ENCODE measurements at places on chromosomes 4 and X. TPM values are rescaled to one million over a fixed set of nuclear protein-coding genes. Genes with fewer than 3 reads are reported as not detected.

FREM3 gene
- total RNA-seq = 1.1 TPM

ARHGEF38 gene
- 2.4 TPM for total RNA-seq

ZNF827 gene
- 39.9 TPM for total RNA-seq

NAP1L3 gene
- total RNA-seq = 8.4 TPM

ALB gene
- total RNA-seq = 196 TPM

CDX4 gene
- not detected for total RNA-seq

LAP3 gene
- 41.2 TPM for total RNA-seq

LAMP2 gene
- 82.9 TPM for total RNA-seq

PAGE5 gene
- total RNA-seq = not detected

FAM184B gene
- total RNA-seq = 0.12 TPM

TRPC5OS gene
- total RNA-seq = not detected

TMEM271 gene
- 0.21 TPM for total RNA-seq

PASD1 gene
- not detected for total RNA-seq

GPR143 gene
- total RNA-seq = 4.7 TPM

TNIP3 gene
- total RNA-seq = 0.24 TPM

ZNF630 gene
- 3.6 TPM for total RNA-seq

BMX gene
- not detected for total RNA-seq

DNA sequence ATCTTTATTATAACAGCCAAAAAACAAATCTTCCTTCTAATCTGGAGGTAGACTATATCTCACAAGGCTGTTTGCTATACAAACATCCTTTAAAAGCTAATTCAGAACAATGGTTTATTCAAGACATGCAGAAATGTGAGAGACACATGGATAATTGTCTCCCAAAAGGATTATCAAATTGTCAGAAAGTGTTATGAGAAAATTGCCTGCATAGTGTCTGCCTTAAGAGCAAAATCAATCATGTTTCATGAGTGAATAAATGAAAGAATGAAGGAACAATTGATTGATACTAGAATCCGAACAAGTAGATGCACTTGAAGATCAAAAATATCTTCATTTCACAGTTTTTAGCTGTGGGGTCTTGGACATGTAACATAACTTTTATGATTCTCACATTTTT lies 621.7 kb upstream of the BOD1L1 start:
- H3K27me3 ChIP-seq = no peaks in the 10 kb centered on the region
- H3K4me1 ChIP-seq = no peaks in the 10 kb centered on the region
- DNase-seq = no peak
- no peak overlapping the region for H3K4me3 ChIP-seq
- H3K27ac ChIP-seq = no peak overlapping the region

- no peaks in the 10 kb centered on the region for H3K36me3 ChIP-seq
- no peaks in the 10 kb centered on the region for H3K27me3 ChIP-seq
- no peaks in the 10 kb centered on the region for H3K4me1 ChIP-seq
- H3K27ac ChIP-seq = no peak overlapping the region
- DNase-seq = no peak
Observed at GRCh38 chrX:68454476-68455150, 21.3 kb upstream of the OPHN1 start.

DNA sequence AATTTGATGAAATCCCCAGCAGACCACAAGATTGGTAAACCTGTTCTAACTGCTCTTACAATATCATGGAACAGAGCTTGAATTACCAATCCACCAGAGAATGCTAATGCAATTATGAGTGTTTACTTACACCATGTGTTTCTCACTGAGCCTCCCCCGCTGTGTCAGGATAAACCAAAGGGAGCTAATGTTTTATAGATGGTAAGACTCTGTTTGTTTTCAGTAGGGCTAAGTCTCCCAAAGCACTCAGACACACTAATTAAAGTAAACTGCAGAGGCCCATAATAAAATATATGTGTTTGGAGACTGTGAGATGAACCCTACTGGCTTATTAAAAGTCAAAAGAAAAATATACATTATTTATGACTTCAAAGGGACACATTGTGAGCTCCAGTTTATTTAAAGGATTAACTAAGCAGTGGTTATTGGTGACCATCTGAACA lies 261.7 kb upstream of the FAM241A start:
- H3K36me3 ChIP-seq = no peaks in the 10 kb centered on the region
- H3K27me3 ChIP-seq = peaks cover 3% of the 10 kb centered on the region
- no peak overlapping the region for H3K27ac ChIP-seq
- DNase-seq = no peak
- peaks cover 4% of the 10 kb centered on the region for H3K4me1 ChIP-seq
- H3K4me3 ChIP-seq = no peak overlapping the region

GRCh38 chr4:3344596-3344995 lies 51.8 kb downstream of the RGS12 start:
- peaks cover 40% of the 10 kb centered on the region for H3K4me1 ChIP-seq
- no peaks in the 10 kb centered on the region for H3K27me3 ChIP-seq
- DNase-seq = no peak
- H3K36me3 ChIP-seq = no peaks in the 10 kb centered on the region
- no peak overlapping the region for H3K4me3 ChIP-seq

GRCh38 chr4:25588206-25588605 lies 67.4 kb upstream of the SLC34A2 start:
- H3K36me3 ChIP-seq = no peaks in the 10 kb centered on the region
- no peak overlapping the region for H3K27ac ChIP-seq
- H3K27me3 ChIP-seq = no peaks in the 10 kb centered on the region
- DNase-seq = no peak
- H3K4me1 ChIP-seq = peaks cover 9% of the 10 kb centered on the region

GRCh38 chr4:141870152-141870551 lies 233.8 kb downstream of the IL15 start:
- H3K4me3 ChIP-seq = no peak overlapping the region
- no peak for DNase-seq
- no peak overlapping the region for H3K27ac ChIP-seq

GRCh38 chr4:28310926-28311325 lies 1450.3 kb downstream of the STIM2 start:
- no peak overlapping the region for H3K4me3 ChIP-seq
- no peaks in the 10 kb centered on the region for H3K27me3 ChIP-seq
- no peak for DNase-seq
- H3K27ac ChIP-seq = no peak overlapping the region
- no peaks in the 10 kb centered on the region for H3K4me1 ChIP-seq

- no peak overlapping the region for H3K27ac ChIP-seq
- no peaks in the 10 kb centered on the region for H3K27me3 ChIP-seq
- H3K4me3 ChIP-seq = no peak overlapping the region
- no peaks in the 10 kb centered on the region for H3K4me1 ChIP-seq
- no peaks in the 10 kb centered on the region for H3K36me3 ChIP-seq
Observed at GRCh38 chr4:25578432-25578831, 77.2 kb upstream of the SLC34A2 start.

GRCh38 chrX:136228839-136229207 lies 22.4 kb downstream of the MAP7D3 start:
- H3K4me1 ChIP-seq = no peaks in the 10 kb centered on the region
- H3K36me3 ChIP-seq = peaks cover 6% of the 10 kb centered on the region
- H3K27ac ChIP-seq = no peak overlapping the region
- no peak overlapping the region for H3K4me3 ChIP-seq
- DNase-seq = no peak

DNA sequence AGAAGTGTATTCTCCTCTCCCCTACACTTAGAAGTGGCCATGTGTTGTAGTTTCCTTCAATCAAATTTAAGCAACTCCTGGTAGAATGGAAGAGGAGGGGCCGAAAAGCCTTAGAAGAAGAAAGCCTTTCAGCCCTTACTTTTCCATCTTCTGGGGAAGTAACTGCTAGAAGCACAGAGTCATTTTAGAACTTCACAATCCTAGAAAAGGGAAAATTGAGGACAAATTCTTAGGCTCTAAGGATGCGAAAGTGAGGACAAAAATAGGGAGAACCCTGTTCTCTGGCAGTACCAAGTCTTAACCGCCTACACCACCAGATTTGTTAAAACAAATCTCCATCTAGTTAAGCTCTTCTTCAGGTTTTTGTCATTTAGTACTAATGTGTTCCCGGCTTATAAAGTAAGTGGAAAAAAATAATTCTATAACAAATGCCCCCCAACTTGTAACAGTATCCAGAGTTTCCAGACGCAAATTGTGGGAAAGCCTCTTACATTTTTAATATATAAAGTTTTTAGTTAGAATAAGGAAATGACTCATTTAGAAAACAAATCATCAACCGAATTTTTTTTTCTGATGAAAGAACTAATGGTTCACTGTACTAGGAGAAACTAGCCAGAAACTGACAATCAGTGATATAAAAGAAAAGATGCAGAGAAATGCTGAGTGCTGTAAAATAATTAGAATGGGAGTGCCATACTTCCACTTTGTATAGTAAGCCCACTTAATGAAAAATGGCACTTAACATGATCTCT lies 76.0 kb downstream of the ARAP2 start:
- no peak overlapping the region for H3K4me3 ChIP-seq
- no peaks in the 10 kb centered on the region for H3K27me3 ChIP-seq
- H3K36me3 ChIP-seq = peaks cover 3% of the 10 kb centered on the region

DNA sequence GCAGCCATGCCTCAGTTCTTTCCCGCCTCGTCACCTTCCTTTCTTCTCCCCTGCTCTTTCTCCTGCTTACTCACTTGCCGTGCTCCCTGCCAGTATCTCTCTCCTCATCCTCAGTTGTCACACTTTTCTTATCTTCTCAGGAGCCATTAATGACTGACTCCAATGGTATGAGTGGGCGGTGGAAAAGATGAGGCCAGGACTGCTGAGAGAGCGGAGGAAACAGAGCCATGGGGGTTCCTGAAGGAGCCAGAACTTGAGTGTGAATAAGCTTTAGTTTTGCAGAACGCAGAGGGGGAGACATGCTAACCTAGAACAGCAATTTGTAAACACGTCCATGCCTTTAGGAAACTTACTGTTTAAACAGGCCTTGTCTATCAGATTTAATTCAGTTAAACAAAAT lies 126.5 kb downstream of the CHIC2 start:
- no peak overlapping the region for H3K4me3 ChIP-seq
- H3K4me1 ChIP-seq = peaks cover 5% of the 10 kb centered on the region
- H3K27me3 ChIP-seq = peaks cover 11% of the 10 kb centered on the region
- DNase-seq = no peak
- H3K36me3 ChIP-seq = no peaks in the 10 kb centered on the region

DNA sequence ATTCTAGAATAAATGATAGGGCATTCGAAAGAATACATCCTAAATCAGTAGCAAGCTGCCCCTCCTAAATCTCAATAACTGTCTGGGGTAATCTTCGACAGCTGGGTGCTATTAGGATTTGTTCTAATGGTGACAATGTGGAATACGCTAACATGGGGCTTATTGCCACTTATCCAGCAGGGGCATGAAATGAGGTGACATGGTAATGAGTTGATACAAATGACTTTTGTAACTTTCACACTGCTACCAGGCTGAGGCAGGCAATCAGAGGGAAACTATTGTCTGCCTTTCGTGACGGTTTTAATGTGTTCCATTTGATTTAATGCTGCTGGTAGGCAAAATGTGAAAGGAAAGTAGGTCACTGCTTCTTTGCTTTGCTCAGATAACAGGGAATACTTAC lies 1047.4 kb upstream of the PABPC4L start:
- H3K36me3 ChIP-seq = no peaks in the 10 kb centered on the region
- H3K27ac ChIP-seq = no peak overlapping the region
- no peaks in the 10 kb centered on the region for H3K27me3 ChIP-seq
- no peak for DNase-seq
- no peak overlapping the region for H3K4me3 ChIP-seq

GRCh38 chrX:118156254-118156952 lies 39.8 kb upstream of the KLHL13 start:
- no peaks in the 10 kb centered on the region for H3K36me3 ChIP-seq
- no peak overlapping the region for H3K27ac ChIP-seq
- H3K4me3 ChIP-seq = no peak overlapping the region
- H3K4me1 ChIP-seq = no peaks in the 10 kb centered on the region
- DNase-seq = no peak
- no peaks in the 10 kb centered on the region for H3K27me3 ChIP-seq

DNA sequence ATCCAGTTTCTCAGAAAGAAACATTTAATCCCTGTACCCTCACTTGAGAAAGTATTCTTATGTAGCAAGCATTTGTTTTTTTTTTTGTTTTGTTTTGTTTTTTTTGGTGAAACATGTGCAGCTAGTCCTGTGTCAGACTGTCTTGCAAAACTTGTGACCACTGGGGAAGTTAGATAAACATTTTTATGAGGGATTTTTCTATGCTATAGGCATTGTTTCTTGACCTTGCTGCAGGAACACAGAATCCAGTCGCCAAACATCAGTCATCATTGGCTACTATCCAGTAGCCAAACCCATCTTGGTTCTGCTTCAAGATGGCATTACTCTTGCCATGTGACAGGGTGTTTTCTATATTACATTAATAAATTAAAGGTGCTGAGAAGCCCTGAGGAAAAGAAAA lies 7.7 kb upstream of the MAPK10 start:
- H3K27me3 ChIP-seq = no peaks in the 10 kb centered on the region
- no peak overlapping the region for H3K4me3 ChIP-seq
- no peaks in the 10 kb centered on the region for H3K4me1 ChIP-seq
- no peak for DNase-seq
- H3K36me3 ChIP-seq = no peaks in the 10 kb centered on the region

- no peak overlapping the region for H3K27ac ChIP-seq
- H3K4me1 ChIP-seq = no peaks in the 10 kb centered on the region
- H3K4me3 ChIP-seq = no peak overlapping the region
Observed at GRCh38 chr4:25050370-25051078, 19.8 kb upstream of the LGI2 start.

DNA sequence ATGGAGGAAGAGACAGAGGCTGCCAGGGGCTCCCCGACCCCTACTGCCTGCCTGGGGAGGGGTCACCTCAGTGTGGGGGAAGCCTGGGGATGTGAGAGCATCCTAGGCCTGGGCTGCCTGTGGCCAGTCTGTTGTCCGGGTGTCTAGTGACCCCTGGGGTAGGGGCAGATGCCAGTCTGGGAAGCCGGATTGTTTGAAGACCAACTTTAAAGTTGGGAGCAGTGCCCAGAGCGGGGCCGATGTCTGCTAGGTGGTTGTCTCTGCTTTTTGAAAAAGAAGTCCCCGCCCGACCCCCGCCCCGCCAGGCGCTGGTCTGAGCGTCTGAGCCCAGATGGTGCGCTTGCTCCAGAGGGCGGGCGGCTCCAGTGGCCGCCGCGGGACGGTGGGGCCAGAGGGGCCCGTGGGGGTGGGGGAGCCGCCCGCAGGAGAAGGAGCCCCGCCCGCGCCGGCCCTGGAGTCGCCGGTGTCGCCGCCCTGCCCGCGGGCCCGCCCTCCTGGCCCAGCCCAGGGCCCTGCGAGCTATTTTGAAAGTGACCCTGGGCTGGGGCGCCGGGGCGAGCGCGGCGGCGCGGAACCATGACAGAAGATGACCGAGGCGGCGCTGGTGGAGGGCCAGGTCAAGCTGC lies at the start of gene DOK7:
Gene DOK7 (plus strand): TSS at position 517 of the 626 bp plus-strand sequence. CDS start 70 bp downstream, at position 587.
- no peaks in the 10 kb centered on the region for H3K36me3 ChIP-seq
- H3K27ac ChIP-seq = no peak within 1 kb of the TSS
- H3K27me3 ChIP-seq = peaks cover 22% of the 10 kb centered on the region
- no peak for DNase-seq

DNA sequence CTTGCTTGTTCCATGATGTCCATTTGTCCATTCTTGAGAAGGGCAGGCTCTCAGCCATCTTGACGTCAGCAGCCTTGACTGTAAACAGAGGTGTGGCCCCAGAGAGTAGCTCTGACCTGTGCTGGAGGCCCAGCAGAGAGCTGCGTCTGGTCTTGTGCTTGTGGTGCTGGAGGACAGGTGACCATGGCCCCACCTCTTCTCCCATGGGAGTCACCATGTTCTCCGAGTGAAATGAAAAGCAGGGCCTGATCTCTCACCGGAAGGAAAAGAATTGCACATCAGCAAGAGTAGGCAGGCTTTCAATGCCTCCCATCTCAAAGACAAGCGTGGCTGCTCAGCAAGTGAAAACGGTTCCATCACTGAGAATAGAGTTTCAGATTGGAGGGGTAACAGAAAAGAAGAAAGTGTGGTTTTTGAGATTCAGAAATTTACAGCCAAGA lies 11.5 kb downstream of the PARM1 start:
- H3K4me1 ChIP-seq = peaks cover 10% of the 10 kb centered on the region
- peaks cover 8% of the 10 kb centered on the region for H3K36me3 ChIP-seq
- no peak overlapping the region for H3K4me3 ChIP-seq
- no peak for DNase-seq
- peaks cover 5% of the 10 kb centered on the region for H3K27me3 ChIP-seq

All from type B pancreatic cell (in vitro differentiated cells).